ENCODE measurements at places on chromosomes 4 and X.

DNA sequence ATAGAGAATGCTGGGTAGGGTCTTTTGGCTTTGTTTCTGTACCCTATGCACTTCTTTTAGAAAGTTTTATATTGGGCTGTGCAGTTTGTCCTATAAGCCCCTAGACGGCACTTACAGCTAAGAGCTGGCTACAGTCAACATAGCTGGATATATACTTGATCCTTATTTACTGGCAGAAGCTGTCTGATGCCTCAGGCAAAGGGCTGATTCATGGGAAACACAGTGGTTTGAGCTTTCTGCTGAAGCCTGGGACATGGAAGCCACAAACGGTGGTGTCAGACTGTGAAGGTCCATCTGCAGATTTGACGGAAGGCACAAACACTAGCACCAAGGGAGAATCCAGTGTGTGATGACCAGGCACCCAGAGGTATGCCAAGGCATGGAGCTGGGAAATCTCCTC, 608.4 kb downstream of the ANKRD50 start:
- no peak for DNase-seq

GRCh38 chr4:147361726-147362125, 119.2 kb upstream of the EDNRA start:
- no peak for DNase-seq

DNA sequence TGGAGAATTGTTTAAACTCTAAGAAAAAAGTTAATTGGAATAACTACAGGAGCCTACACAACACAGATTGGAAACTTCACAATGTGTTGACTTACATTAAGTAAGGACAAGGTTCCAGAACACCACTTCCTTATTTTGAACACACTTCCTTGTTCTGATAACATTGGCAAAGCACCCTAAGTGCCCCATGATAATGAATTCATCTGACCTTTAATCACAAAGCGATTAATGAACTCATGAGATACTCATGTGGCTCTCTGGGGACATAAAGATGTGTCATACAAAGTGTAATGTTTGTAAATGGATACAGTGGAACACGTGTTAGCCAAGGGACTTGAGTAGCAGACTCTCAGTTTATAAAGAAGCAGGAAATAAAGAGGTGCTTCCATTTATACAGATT, 69.0 kb upstream of the ATOH1 start:
- DNase-seq, result no peak

GRCh38 chrX:9430346-9430921, 34.4 kb upstream of the TBL1X start:
- no peak for DNase-seq

DNA sequence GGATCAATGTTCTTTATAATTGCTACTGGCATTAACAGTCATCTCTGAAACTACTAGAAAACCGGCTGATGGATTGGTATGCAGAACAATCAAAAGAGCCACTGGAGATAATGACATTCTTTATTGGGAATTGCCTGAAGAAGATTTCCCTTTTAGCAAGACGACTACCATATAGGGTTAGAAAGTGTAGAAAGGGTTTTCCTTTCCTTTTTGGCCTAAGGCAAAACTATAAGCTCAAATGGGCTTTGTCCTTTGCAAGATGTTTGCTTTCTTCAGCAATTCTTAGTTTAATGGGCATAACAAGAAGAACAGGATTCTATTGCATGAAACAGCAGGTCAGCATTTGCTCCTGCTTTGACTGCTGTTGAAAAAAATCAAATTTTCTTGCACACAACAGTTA, 214.2 kb upstream of the PCDH10 start:
- no peak for DNase-seq

Measured in activated CD4-positive, alpha-beta T cell treated with anti-CD3 and anti-CD28 coated beads for 4 hours (primary cell).